ENCODE measurements at places on chromosomes 4 and X. TPM values are rescaled to one million over a fixed set of nuclear protein-coding genes. Genes with fewer than 3 reads are reported as not detected.

The CD38 gene
- total RNA-seq: 19.3 TPM

The BRS3 gene
- not detected for total RNA-seq

The PRR27 gene
- not detected for total RNA-seq

DNA sequence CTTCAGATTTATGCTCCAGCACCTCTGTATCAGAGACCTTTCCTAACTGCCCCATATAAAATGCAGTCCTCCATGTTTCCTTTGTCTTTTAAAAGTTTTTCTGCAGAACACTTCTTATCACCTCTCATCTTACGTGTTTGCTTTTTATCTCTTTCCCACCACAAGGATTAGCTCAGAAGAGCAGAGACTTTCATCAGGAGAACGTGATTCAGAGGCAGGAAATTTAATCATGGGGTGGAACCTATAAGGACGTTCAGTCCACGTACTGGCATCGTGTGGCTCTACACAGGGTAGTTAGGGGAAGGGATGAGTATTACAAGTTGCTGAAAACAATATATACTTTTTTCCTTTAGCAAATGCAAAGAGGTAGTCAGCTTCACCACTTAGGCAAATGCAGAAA, 98.7 kb downstream of the SORBS2 start:
- DNase-seq: no peak

DNA sequence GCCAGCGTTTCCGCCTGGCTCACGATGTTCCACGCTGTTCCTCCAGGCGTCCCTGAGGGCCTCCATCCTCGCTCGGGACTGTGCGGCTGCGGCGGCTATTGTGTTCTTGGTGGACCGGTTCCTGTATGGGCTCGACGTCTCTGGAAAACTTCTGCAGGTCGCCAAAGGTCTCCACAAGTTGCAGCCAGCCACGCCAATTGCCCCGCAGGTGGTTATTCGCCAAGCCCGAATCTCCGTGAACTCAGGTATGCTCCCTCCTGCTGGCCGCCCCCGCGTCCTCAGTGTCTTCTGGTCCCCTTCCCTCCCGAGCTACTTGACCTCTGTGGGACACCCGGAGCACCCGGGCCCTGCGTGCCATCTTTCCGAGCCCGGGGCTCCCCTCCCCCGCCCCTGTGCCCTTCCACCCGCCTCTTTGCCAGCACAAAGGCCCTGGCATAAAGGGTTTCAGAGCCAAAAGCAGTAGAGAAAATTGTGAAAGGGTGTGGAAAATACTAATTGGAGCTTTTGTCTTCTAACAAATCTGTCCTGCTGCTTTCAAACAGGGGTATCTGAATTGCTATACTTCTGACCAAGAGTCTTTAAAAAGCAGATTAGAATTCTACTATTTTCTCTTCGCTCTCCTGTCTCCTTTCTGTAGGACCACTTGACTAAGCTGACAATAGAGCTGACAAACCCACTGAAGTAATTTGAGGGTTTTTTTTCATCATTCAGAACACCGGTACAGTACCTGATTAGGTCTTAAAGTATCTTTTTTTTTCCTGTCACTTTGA, 104.0 kb downstream of the NEUROG2 start:
- no peak for DNase-seq

GRCh38 chrX:132716006-132716405, 227.2 kb upstream of the MBNL3 start:
- DNase-seq: no peak

GRCh38 chr4:147110473-147111367, 165.1 kb upstream of the TTC29 start:
- DNase-seq: no peak

GRCh38 chr4:187606581-187606980, 389.0 kb upstream of the ZFP42 start:
- DNase-seq: no peak

- DNase-seq: no peak
Measured at GRCh38 chrX:17323397-17323796, 51.6 kb upstream of the NHS start.

- no peak for DNase-seq
Measured at GRCh38 chrX:71607488-71607887, 10.8 kb downstream of the CXCR3 start.

All from activated T-cell treated with anti-CD3 and anti-CD28 coated beads, Interleukin-2, amount 50 U/mL, for 4 hours (primary cell).